ENCODE measurements at places on chromosomes 5 and 9.

- DNase-seq: no peak
These were observed 4.5 kb downstream of the CCDC180 start for GRCh38 chr9:97311798-97312500.

- peak; percentile 72 for DNase-seq
These were observed 59.0 kb upstream of the KLF4 start for GRCh38 chr9:107548298-107549142.

GRCh38 chr5:142433526-142434321, 108.9 kb upstream of the SPRY4 start:
- DNase-seq: peak; percentile 55

DNA sequence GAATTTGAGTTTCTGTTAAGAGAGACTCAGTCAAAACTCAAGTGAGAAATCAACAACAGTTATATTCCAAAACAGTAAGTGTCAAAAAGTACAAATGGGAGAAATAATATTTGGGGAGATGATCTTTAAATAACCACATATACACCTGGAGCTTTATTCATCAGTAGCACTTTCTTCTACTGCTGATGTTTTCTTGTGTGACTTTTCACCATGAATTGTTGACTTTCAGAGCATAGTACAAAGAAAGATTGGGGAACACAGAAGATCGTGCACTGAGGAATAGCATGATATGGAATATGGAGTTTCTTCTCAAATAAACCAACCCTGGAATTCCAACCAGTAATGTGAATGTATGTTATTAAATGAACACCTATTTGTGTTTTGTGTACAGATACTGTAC, 130.7 kb downstream of the MLLT3 start:
- no peak for DNase-seq

DNA sequence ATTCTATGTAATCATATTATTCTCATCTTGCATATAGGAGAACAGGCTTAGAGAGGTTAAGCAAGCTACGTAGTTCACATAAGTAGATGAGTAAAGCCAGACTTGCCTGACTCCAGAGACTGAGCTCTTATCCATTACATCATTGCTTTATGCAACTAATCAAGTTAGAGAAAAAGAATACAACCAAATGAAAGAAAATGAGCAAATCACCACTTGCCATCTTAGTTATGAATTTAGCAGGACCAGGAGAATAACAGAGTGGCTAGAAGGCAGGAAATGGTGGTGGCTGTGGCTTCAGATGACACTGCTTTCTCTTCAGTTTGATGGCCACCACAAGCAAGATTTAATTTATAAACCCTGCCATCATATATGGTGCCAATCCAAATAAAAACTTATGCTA, 26.6 kb downstream of the POC5 start:
- no peak for DNase-seq

DNA sequence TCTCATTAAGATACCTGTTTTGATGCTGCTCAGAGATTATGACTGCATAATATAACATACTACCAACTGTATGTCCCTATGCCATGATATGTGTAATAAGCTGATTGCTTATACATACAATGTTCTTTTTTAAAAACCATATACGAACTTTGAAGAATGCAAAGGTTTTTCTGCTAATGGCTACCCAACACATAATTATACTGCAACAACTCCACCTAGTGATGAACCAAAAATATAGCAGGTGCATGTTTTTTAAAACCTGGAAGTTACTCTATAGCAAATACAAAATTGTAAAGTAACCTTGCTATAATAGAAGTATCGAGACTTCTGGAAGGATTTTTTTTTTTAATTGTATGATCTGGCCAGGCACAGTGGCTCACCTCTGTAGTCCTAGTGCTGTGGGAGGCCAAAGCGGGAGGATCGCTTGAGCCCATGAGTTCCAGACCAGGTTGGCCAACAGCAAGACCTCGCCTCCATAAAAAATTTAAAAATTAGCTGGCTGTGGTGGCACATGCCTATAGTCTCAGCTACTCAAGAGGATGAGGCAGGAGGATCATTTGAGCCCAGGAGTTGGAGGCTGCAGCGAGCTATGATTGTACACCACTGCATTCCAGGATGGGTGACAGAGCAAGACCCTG, 49.1 kb downstream of the HOMER1 start:
- DNase-seq: peak; percentile 40

- DNase-seq: peak; percentile 15
These were observed 22.2 kb upstream of the GLDC start for GRCh38 chr9:6667633-6668280.

DNA sequence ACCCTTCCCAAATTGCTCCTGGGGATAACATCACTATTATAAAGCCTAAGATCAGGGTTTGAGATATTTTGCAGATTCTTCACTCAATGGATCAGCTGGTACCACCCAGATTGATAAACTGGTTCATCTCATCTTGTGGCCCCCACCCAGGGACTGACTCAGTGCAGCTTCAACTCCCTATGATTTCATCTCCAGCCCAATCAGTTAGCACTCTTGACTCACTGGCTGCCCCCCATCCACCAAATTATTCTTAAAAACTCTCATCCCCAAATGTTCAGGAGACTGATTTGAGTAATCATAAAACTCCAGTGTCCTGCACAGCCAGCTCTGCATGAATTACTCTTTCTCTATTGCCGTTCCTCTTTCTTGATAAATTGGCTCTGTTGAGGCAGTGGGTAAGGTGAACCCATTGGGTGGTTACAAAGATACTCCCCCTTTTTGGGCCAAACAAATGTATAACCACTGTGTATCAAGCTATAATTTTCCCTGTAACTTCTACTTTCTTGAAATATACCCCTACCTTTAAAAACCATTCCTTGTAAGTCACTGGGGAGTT, 263.3 kb upstream of the IL12B start:
- DNase-seq: no peak

DNA sequence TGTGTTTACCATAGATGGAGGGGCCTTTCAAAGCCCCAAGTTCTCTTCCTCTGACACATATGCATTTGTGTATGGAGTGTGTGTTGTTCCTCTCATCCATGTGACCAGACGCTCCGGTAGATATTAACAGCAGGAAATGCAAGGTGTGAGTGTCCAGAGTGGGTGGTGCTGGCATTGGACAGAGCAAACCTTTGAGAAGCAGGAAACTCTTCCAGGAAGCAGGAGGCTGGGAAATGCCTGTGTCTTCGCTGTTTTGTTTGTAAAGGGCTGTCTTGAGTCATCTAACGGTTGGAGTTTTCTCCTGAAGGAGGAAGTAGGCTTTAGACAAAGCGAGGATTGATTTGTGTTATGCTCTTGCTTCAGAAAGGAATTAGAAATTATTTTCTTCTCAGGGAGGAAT, 370.9 kb downstream of the PLK2 start:
- DNase-seq: no peak

DNA sequence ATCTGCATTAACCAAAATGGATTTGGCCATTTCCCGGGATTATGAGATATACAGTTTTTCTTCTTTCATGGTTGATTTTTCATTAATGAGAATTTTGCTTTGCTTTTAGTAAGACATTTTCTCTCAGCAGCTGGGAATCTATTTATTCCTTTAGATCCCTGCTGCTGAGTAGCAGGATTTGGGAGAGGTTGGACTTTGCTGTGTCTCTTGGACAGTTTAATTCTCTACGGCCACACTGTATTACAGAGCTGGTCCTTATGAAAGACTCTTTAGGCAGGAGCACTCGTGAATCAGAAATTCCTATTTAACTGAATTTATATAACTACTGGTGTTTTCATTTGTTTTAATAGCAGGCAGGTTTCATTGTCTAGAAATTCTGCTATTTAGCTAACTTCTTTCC, 1.6 kb downstream of the UNC13B start:
- no peak for DNase-seq

- DNase-seq: no peak
These were observed 617 bp downstream of the PPP6C start for GRCh38 chr9:125189011-125189360.

GRCh38 chr9:36218011-36218410, 27.3 kb downstream of the CLTA start:
- no peak for DNase-seq

GRCh38 chr5:171317230-171317629, 8.2 kb downstream of the TLX3 start:
- no peak for DNase-seq

GRCh38 chr9:68933434-68934328, 80.2 kb downstream of the PRKACG start:
- no peak for DNase-seq

DNA sequence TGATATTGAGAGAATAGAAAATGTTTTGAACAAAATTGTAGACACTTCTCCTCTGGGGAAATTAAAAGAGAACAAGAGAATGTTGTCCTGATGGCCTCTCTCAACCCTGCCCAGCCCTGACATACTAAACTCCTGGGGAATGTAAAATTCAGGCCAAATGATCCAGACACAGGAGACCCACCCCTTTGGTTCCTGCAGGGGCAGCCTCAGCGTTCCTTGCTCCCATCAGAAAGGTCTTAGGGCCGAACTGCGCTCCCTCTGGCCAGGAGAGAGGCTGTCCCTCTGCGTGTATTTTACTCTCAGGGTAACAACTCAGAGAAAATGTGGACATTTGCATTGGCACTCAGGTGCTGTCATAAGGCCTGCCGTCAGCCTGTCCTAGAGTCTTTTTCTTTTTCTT, 616.3 kb upstream of the KLF4 start:
- no peak for DNase-seq

DNA sequence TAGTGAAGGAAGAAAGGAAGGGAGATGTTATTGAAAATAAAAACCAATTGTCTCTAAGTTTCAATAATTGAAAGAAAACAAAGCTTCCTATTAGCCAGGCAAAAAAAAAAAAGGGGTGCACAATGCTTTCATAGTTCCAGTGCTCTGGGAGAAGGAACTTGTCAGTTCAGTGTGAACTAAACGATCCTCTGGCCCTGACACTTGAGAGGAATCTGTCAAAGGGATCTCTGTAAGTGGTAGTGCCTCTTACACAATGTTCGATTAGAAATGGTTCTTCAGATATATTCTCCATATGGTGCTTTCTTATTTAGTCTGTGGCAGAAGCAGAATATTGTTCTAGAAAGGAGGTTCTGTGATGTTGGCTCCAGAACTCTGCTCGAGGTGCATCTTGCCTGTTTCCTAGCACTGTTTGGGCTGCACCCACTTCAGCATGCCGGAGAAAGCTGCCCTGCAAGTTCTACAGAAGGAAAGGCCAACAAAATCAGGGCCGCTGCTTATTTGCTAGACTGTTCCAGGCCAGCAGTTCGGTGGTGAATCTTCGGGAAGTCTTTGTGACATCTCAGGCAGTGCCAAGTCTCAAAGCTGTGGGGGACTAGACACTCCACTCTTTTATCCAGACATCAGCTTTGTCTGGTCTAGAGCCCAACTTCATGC, 90.9 kb downstream of the PIK3R1 start:
- DNase-seq: no peak

DNA sequence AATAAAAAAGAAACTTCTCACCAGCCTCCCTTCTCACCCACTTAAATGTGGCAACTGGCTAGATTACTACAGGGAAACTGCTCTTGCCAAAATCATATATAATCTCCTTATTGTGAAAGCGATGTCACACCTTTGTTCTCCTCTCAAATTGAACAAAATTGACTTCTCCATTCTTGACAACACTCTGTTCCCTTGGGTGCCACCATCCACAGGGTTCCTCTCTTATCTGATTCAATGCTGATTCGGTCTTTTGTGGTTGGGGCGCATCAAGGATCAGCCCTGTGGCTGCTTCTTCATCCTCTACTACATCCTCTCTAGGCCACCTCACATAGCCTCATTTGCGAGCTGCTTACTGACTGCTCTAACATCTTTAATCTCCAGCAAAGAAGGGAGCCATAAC, 86.1 kb downstream of the EDIL3 start:
- DNase-seq: no peak

GRCh38 chr9:109238655-109239054, 71.6 kb upstream of the FRRS1L start:
- no peak for DNase-seq

GRCh38 chr9:3903906-3904305, 378.1 kb upstream of the RFX3 start:
- DNase-seq: no peak

- no peak for DNase-seq
These were observed 36.6 kb upstream of the VCAN start for GRCh38 chr5:83434946-83435345.

- no peak for DNase-seq
These were observed 196.4 kb downstream of the NR3C1 start for GRCh38 chr5:143207058-143207457.

DNA sequence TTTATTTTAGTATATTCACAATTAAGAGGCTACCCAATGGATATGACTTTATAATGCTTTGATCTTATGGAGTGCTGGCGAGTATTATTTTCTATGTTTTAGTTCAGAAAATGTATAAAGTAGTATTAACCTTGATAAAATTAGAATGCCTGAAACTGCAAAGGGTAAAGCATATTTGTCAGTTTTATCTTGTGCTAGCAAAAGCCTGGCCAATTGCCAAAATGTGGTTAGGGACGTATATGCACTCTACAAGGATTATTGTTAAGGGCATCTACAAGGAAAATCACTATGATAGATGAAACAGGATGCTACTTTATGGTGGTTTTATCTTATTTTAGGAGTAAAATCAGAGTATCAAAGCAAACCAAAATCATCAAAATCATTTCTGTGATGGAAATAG, 281.7 kb downstream of the CCDC171 start:
- DNase-seq: no peak

DNA sequence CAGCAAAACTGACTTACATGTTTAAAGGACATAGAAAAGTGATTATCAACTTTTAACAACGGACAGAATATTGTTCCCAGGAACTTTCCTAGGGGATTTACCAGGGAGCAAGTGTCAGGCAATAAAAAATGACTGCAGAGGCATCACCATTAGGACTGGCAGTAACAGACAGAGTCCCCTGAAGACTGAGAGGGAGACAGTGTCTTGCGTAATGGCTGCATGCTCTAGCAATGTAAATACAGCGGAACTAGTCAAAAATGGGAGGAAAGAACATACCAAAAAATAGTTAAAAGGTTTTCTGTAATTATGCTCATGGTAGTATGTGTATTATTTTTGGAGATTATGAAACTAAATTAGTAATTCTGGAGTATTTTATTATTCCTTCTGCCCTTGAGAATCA, 181.8 kb downstream of the CRB2 start:
- no peak for DNase-seq

- no peak for DNase-seq
These were observed 7.3 kb downstream of the JMY start for GRCh38 chr5:79243224-79243623.

- DNase-seq: no peak
These were observed 10.9 kb upstream of the RIMOC1 start for GRCh38 chr5:41893074-41893851.

- no peak for DNase-seq
These were observed 362.3 kb downstream of the FAM170A start for GRCh38 chr5:119991625-119992024.

- no peak for DNase-seq
These were observed 9.0 kb upstream of the MYORG start for GRCh38 chr9:34385561-34386230.

All from HFFc6 (cell line).